Testis (tissue), 5 donors: ENCODE measurements at places on chromosomes 12 and 14.

- no peak for DNase-seq
- H3K36me3 ChIP-seq = no peaks in the 10 kb centered on the region
- H3K27me3 ChIP-seq = no peaks in the 10 kb centered on the region
- H3K4me1 ChIP-seq = no peaks in the 10 kb centered on the region
- H3K27ac ChIP-seq = no peak overlapping the region
Measured at GRCh38 chr12:12405882-12406281, 49.0 kb downstream of the BORCS5 start.

DNA sequence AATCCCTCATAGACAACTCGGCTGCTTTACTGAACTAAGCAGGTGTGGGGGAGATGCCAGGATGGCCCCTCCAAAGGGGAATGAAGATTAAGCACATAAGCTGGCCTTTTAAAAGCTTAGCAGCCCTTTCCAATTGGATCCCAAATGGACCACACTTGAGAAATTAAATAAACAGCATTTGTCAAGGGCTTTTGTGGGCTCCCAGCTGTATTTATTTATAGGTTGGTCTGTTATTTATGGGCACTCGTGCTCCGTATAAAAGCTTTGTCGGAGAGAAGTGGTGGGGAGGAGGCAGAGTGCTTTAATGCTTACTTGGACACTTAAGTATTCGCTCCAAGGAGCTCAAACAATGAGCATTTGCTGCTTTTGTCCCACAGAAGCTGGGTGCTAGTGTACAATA is 580.2 kb downstream of the MED13L start:
- no peak overlapping the region for H3K4me3 ChIP-seq
- H3K36me3 ChIP-seq = no peaks in the 10 kb centered on the region
- H3K27ac ChIP-seq = no peak overlapping the region
- H3K4me1 ChIP-seq = no peaks in the 10 kb centered on the region
- no peak for DNase-seq

GRCh38 chr12:79023261-79023660 is 158.7 kb downstream of the SYT1 start:
- no peaks in the 10 kb centered on the region for H3K27me3 ChIP-seq
- H3K4me1 ChIP-seq = no peaks in the 10 kb centered on the region
- H3K36me3 ChIP-seq = no peaks in the 10 kb centered on the region
- no peak for DNase-seq
- no peak overlapping the region for H3K4me3 ChIP-seq
- no peak overlapping the region for H3K27ac ChIP-seq

DNA sequence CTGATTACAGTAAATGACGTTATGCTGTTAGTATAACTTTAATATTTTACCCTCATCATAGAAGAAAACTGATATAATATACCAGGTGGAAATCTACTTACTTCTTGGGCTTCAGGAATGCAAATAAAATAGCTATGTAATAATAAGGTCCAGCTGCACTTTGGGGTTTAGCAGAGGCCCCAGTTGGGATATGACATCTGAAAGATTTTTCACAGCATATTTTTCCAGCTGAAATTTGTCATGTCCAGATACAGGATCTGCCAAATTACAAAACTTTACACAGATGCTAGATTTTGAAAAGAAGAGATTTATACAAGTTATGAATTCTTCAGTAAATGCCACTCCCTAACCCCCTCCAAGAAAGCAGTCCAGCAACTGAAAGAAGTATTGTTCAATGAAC is 29.2 kb upstream of the DCN start:
- H3K36me3 ChIP-seq = no peaks in the 10 kb centered on the region
- H3K4me1 ChIP-seq = no peaks in the 10 kb centered on the region
- DNase-seq = no peak
- H3K27ac ChIP-seq = no peak overlapping the region

GRCh38 chr12:43969882-43970281 is 134.0 kb downstream of the TMEM117 start:
- no peaks in the 10 kb centered on the region for H3K4me1 ChIP-seq
- DNase-seq = no peak
- H3K27me3 ChIP-seq = no peaks in the 10 kb centered on the region
- no peak overlapping the region for H3K27ac ChIP-seq
- no peaks in the 10 kb centered on the region for H3K36me3 ChIP-seq

GRCh38 chr12:45278447-45278846 is 62.6 kb downstream of the ANO6 start:
- H3K36me3 ChIP-seq = no peaks in the 10 kb centered on the region
- DNase-seq = no peak
- H3K27ac ChIP-seq = peak overlapping the region; percentile 36
- peaks cover 37% of the 10 kb centered on the region for H3K4me1 ChIP-seq
- no peaks in the 10 kb centered on the region for H3K27me3 ChIP-seq

DNA sequence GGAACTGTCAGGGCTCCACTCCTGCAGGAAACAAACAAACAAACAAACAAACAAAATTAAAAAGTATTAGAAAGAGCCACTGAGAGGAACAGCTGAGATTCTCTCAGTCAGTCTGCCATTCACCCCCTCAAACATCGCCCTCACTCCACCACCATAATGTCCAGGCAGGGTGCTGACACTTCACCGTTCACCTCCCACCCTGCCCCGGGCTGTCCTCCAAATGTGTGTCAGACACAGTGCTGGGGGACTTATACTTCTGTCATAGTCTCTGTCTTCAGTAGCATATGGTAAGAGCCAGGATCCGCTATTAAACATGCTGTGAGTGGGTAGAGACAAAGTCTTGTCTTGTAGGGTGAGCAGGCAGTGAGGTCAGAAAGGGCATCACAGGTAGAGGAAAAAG is 28.3 kb downstream of the KRT18 start:
- H3K36me3 ChIP-seq = no peaks in the 10 kb centered on the region
- H3K4me3 ChIP-seq = no peak overlapping the region
- H3K27me3 ChIP-seq = no peaks in the 10 kb centered on the region
- no peak for DNase-seq
- no peak overlapping the region for H3K27ac ChIP-seq

- H3K36me3 ChIP-seq = no peaks in the 10 kb centered on the region
- no peak overlapping the region for H3K4me3 ChIP-seq
- H3K27me3 ChIP-seq = no peaks in the 10 kb centered on the region
- H3K4me1 ChIP-seq = peaks cover 54% of the 10 kb centered on the region
Measured at GRCh38 chr14:95518045-95518751, 1.7 kb upstream of the SYNE3 start.

DNA sequence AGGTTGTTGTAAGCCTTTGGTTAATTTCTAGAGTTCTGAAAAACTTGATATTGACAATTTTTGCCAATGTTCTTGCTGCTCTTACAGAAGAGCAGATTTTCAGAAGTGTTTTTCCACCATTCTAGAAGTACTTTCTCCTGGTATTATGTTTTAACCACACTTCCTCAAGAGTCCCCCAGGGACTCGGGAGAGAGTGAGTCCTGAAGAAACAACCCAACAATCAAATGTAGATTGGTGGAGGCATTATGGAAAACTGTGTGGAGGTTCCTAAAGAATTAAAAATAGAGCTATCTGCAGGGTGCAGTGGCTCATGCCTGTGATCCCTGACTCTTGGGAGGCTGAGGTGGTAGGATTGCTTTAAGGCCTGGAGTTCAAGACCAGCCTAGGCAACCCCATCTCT is 26.7 kb downstream of the OR10P1 start:
- H3K36me3 ChIP-seq = no peaks in the 10 kb centered on the region
- no peaks in the 10 kb centered on the region for H3K27me3 ChIP-seq
- no peak overlapping the region for H3K27ac ChIP-seq
- H3K4me3 ChIP-seq = no peak overlapping the region
